ENCODE measurements at places on chromosomes 2 and 18.

- DNase-seq, result no peak
Observed at GRCh38 chr2:238943338-238944067, 95.6 kb downstream of the TWIST2 start.

DNA sequence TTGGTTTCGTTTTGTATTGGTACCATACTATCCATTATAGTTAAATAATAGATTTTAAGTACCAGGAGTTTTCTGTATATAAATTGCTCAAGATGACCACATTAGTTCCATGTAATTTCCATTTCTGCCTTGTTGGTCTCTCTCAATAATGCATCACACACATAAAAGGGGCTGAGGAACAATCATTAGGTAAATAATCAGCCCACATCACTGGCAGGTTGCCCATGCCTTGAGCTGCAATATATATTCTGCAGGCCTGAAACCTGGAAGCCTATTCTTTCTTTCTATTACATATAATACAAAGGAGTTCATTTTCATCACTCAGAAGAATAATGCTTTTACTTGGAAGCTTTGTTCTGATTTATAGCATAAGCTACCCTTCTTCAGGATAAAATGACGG, 616.1 kb upstream of the PKDCC start:
- DNase-seq, result no peak

DNA sequence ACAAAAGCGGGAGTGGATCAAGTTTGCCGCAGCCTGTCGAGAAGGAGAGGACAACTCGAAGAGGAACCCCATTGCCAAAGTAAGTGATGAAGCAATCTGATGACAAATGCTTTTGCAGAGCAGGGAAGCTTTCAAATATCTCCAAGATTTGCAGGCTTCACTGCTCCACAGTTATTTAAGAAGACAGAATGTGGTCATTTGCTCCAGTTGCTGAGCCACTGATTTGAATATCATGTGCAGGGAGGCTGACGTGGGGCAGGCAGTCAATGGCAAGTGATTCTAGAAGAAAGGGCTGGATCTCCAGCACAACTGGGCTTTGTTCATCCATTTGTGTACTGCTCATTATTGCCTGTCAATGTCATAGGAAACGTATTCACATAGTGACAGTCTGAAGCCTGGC, 10.2 kb downstream of the DSG4 start:
- no peak for DNase-seq

- DNase-seq, result no peak
Observed at GRCh38 chr18:45806226-45806625, 19.2 kb upstream of the SIGLEC15 start.

GRCh38 chr18:2879889-2880288, 33.1 kb downstream of the EMILIN2 start:
- no peak for DNase-seq

- no peak for DNase-seq
Observed at GRCh38 chr2:144350151-144350802, 169.6 kb downstream of the ZEB2 start.

- DNase-seq, result no peak
Observed at GRCh38 chr2:68831686-68832232, 39.4 kb downstream of the BMP10 start.

- DNase-seq, result no peak
Observed at GRCh38 chr2:216103213-216103612, 5.9 kb upstream of the XRCC5 start.

- DNase-seq, result no peak
Observed at GRCh38 chr2:76930056-76930744, 592.0 kb downstream of the LRRTM4 start.

- DNase-seq, result no peak
Observed at GRCh38 chr2:212723226-212723625, 184.6 kb upstream of the ERBB4 start.

GRCh38 chr2:218988650-218989049, 3.7 kb upstream of the FEV start:
- DNase-seq, result no peak

DNA sequence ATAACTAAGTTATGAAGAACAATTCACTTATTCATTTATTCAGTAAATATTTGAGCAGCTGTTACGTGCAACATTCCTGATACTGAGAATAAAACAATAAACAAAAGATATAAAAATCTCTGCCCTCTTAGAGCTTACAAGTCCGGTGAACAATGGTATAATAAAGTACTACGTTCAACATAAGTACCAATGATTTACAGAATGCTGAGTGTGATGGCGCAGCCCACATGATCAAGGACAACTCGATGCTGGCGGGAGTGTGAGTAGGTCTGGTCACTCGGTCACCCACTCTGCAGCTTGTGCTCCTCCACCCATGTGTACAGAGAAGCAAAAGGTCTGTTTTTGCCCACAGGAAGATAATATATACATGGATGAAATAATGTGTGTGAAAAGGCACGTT, 254.3 kb downstream of the BCL11A start:
- no peak for DNase-seq

DNA sequence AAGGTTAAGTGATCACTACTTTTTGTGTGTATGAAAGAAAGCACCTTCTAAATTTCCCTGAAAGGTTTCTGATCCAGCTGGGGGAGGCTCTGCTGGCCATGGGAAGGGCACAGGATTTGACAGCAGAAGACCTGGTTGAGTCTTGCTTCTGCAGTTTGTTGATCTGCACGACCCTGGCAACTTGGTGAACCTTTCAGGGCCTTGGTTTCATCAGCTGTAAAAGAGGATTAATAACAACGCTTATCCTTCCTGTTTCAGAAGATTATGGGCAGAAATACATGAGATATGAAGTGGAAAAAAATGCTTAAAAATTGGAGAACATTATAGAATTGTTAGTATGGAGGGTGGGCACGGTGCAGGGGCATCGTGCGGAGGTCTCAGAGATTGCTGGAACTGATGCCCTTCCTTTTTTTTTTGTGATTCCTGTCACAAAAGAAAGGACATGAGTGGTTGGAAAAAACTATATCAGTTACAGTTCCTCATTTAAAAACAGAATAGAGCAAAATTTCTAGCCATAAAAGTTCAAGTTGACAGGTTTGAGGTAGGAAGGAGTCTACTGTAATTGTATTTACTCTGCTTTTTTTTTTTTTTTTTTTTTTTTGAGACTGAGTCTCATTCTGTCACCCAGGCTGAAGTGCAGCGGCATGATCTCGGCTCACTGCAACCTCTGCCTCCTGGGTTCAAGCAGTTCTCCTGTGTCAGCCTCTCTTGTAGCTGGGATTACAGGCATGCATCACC, 47.4 kb downstream of the MFSD6 start:
- DNase-seq, result no peak

- DNase-seq, result no peak
Observed at GRCh38 chr18:44636241-44636640, 44.4 kb upstream of the SETBP1 start.

GRCh38 chr2:229230256-229230655, 40.8 kb downstream of the PID1 start:
- no peak for DNase-seq

- no peak for DNase-seq
Observed at GRCh38 chr2:176175709-176176607, 12.5 kb upstream of the HOXD1 start.

DNA sequence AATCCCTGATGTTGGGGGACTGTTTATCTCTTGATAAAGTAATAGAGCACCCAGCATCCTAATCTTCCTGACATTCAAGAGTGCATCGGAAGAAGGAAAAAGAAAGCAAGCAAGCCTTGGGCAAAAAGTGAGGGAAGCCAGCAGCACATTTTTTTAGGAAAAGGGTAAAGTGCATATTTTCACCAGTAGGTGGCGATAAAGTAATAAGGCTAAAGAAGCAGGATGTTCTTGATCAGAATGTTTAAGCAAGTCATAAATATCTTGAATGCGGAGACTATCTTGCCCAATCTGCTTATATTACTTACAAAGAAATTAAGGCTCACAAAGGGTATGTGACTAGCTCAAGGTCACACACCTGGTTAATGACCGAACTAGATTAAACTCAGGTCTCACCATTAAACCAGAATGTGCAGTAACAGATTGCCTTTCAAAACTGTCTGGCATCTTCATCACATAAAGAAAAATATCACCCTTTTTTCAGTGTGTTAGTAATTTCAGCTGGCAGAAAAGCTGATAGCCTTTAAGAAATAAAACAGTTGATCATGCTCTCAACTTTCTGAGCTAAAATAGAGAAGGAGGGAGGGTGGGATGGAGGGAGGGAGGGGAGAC, 83.8 kb downstream of the VIT start:
- DNase-seq, result no peak

GRCh38 chr18:46070815-46071652, 1.0 kb downstream of the PSTPIP2 start:
- peak; percentile 17 for DNase-seq

- no peak for DNase-seq
Observed at GRCh38 chr2:26557244-26557925, 79.5 kb upstream of the OTOF start.

DNA sequence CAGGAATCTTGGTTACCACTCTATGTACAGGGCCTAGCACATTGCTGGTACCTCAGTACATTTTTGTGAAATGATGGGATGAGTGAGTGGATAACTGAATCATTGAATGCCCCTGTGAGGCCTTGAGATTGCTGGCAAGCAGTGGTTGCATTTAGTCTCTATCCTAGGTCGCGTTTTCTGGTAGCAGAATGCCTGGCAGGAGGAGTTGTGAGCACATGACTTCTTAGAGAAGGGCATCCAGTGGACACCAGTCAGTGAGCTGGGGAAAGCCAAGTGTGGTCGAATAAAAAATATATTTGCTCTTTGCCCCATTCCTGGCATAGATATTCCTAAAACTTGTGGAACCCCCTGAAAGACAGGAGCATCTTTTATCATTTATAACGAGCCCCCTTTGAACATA, 61.8 kb upstream of the SMAD2 start:
- no peak for DNase-seq

- DNase-seq, result no peak
Observed at GRCh38 chr2:168632709-168633121, 169.7 kb upstream of the NOSTRIN start.

DNA sequence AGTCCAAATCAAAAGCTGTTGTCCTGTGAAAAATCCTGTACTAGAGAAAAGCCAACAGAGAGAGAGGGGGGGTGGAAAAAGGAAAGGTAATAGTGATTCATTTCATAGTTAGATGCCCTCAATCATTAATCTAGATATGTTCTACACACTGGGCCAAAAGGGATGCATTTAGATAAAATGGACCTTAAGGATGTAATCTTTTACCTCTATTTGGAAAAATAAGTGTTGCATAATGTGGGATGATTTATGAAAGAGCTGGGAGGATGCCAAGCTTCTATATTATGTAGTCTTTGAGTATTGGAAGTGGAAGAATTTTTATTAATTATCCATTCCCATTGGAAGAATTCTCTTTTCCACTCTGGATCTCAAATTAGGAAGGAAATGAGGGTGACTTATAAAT, 480.5 kb upstream of the ZEB2 start:
- DNase-seq, result no peak

DNA sequence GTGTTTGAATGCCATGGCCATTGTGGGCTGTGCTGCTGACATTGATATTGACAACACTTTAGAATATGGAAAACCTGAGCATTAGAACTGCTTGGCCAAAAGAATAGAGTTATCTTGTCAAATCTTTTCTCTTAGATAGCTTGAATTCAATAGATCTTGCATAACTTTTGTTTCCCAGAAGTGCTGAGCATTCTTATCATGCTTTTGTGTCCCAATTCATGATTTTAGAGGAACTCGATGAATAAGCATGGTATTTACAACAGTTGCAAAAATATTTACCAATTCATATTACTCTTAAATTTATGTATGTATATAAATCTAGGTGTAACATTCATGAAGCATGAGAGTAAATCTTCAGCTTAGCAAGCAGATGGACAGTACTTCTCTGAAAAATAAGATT, 508.0 kb downstream of the BCL11A start:
- no peak for DNase-seq

- no peak for DNase-seq
Observed at GRCh38 chr2:8058652-8059051, 623.2 kb upstream of the ID2 start.

- DNase-seq, result no peak
Observed at GRCh38 chr2:62423883-62424458, 82.0 kb downstream of the TMEM17 start.

- DNase-seq, result no peak
Observed at GRCh38 chr2:178498137-178498536, 17.9 kb downstream of the PLEKHA3 start.

GRCh38 chr2:239293775-239294430, 106.9 kb downstream of the HDAC4 start:
- DNase-seq, result peak; percentile 62

DNA sequence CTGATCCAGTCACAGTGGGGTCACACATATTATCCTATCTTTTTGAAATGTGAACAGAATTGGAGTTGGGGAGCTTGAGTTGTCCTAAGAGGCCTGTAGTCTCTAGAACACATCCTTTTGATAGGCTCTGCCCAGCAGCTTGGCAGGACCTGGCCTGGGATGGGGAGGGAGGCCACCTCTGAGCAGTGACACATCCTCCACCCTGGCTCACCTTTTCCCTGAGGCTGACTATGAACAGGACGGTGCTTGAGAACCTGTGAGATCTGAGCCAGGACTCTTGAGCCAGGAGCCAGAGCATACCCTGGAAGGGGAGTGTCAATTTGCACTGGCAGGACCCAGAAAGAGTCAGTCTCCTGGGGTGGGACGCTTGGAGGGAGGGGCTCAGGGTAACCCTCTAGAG, 17.7 kb upstream of the ATP6V1B1 start:
- DNase-seq, result no peak

DNA sequence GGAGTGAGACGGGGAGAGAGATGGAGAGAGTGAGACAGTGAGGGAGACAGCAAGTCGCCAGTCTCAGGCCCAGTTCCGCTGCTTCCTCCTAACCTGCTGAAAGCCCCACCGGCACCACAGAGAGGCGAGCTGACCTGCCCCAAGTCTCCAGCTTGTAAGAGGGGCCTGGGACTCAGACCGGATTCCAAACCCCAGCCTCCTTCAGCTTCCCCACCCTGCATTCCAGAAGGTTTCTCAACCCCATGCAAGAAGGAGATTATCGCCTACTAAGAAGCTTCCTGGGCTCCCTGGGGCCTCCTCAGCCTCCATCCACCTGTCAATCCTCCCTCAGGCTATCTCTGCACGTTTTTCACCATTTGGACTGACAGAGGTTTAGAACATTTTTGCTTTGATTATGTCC, 173.1 kb upstream of the RAB6C start:
- no peak for DNase-seq

DNA sequence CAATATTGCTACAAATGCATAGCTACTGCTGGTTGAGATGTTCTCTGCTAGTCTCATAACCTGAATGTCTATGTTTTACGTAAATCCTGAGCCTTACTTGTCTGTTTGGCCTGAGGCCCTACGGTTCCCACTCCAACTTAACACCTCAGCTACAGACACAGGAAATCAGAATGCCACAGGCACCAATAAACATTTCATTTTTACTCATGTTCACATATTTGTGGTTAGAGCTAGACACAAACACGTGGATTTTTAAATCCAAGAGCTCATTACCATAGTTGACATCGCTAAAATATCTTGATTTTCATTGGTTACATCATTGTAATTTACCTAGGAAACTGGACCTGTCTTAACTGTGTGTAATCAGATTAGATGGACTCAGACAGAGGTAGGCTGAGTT, 263.8 kb upstream of the CDH19 start:
- no peak for DNase-seq

- no peak for DNase-seq
Observed at GRCh38 chr2:222582928-222583327, 73.0 kb downstream of the FARSB start.

- peak; percentile 14 for DNase-seq
Observed at GRCh38 chr2:60899230-60899891, 18.0 kb downstream of the REL start.

GRCh38 chr2:75208738-75209137, 9.4 kb upstream of the TACR1 start:
- DNase-seq, result no peak

Data from stimulated activated CD4-positive, alpha-beta T cell treated with anti-CD3 and anti-CD28 coated beads, Interleukin-4, amount 100 ng/mL, for 1 hour (primary cell).